ENCODE measurements at places on chromosomes 7 and 10.

- no peak for DNase-seq
These were observed 88.8 kb upstream of the MDFIC start for GRCh38 chr7:114832906-114833595.

GRCh38 chr7:50293509-50294179 lies 10.9 kb upstream of the IKZF1 start:
- DNase-seq, result no peak

GRCh38 chr7:1610013-1610677 lies 40.3 kb upstream of the PSMG3 start:
- DNase-seq, result no peak

GRCh38 chr7:94059746-94060145 lies 55.6 kb upstream of the BET1 start:
- DNase-seq, result no peak

DNA sequence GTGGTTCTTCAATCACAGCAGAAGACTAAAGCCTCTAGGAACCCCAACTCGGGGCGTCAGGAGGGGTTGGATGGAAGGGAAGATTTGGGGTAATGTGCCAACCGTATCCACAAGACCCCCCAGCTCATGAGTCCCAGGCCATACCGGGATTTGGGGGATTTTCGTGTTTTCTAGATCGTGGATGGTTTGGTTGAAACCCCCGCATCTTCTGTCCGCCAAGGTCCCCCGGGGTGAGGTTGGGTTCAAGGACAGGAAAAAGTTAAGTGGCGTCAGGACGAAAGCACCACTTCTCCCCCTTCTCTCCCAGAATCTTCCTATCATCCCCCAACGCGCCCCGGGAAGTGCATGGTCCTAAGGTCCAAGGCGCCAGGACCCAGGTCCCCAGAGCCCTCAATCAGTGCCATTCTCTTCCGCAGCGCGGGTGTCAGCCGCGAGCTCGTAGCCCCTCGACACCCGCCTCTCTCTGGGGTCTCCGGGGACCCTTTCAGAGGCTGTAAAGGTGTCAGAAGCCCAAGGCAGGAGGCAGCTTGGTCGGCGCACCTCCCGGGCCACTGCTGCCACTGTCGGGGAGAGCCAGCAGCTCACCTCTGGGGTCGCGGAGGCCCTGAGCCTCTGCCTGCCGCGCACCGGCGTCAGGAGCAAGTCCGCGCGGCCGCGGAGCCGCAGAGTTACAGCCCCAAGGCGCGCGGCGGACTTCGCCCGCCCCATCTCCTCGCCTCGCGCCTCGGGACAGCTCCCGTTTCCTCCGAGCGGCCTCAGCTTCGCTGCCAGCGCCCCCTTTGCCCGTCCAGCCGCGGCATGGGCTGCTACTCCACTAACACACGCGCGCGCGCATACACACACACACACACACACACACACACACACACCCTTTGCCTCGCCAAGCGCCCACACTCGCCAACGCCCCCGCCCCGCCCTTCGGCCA lies 1.5 kb downstream of the MKX start:
- DNase-seq, result no peak

- no peak for DNase-seq
These were observed 106.2 kb upstream of the GLCCI1 start for GRCh38 chr7:7862393-7862792.

GRCh38 chr10:117830787-117831212 lies 215.9 kb downstream of the RAB11FIP2 start:
- no peak for DNase-seq

- no peak for DNase-seq
These were observed 261.0 kb upstream of the KLF6 start for GRCh38 chr10:4046030-4046429.
